K562 (cell line): ENCODE measurements at places on chromosomes 13 and 19. TPM values are rescaled to one million over a fixed set of nuclear protein-coding genes. Genes with fewer than 3 reads are reported as not detected.

LIM2 gene
- 0.27 and 0.28 TPM in 2 replicates for polyA plus RNA-seq

ZNF135 gene
- not detected in 2 replicates for polyA plus RNA-seq

RAB8A gene
- 47.1 and 80.1 TPM in 2 replicates for polyA plus RNA-seq

PINLYP gene
- 6.7 and 8.0 TPM in 2 replicates for polyA plus RNA-seq

ZNF446 gene
- polyA plus RNA-seq, result 2.6 and 3.9 TPM in 2 replicates

ADPRHL1 gene
- polyA plus RNA-seq, result 0.49 and 0.58 TPM in 2 replicates

CYP4F12 gene
- not detected in 2 replicates for polyA plus RNA-seq

CACNG7 gene
- not detected in 2 replicates for polyA plus RNA-seq
